ENCODE measurements at places on chromosomes 16 and 17. TPM values are rescaled to one million over a fixed set of nuclear protein-coding genes. Genes with fewer than 3 reads are reported as not detected.

Gene IL21R
- 0.73 TPM for total RNA-seq

Gene DOC2A
- total RNA-seq, result not detected

Gene TP53TG3
- total RNA-seq, result not detected

Gene CIITA
- 4.9 TPM for total RNA-seq

Gene HOXB1
- not detected for total RNA-seq

Gene BCO1
- total RNA-seq, result 0.49 TPM

Gene MT1B
- total RNA-seq, result not detected

Gene ZP2
- total RNA-seq, result not detected

Gene KRT32
- not detected for total RNA-seq

Gene ADAM11
- total RNA-seq, result 1.3 TPM

Gene VMO1
- not detected for total RNA-seq

Gene C17orf50
- total RNA-seq, result not detected

Gene ESRP2
- total RNA-seq, result 0.12 TPM

Gene ACSM2A
- total RNA-seq, result not detected

Gene NHLRC4
- total RNA-seq, result 2.6 TPM

Gene PRKCA
- total RNA-seq, result 40.4 TPM

Gene TNFRSF12A
- 189 TPM for total RNA-seq

Gene CD68
- 43.4 TPM for total RNA-seq

Gene PIEZO1
- 158 TPM for total RNA-seq

Gene CNTNAP4
- total RNA-seq, result 0.12 TPM

Gene SOX8
- total RNA-seq, result under 0.01 TPM

Gene TBC1D3K
- total RNA-seq, result not detected

Gene PYDC1
- not detected for total RNA-seq

Gene MAP2K6
- total RNA-seq, result 41.0 TPM

Gene NEUROD2
- not detected for total RNA-seq

Gene SCGB1C2
- total RNA-seq, result not detected
